CD4-positive, alpha-beta T cell treated with Interleukin-15 for 4 hours (primary cell): ENCODE measurements at places on chromosomes 5 and 9.
A peak's percentile ranks its signal among the peaks of the same experiment; 100 is the strongest.

DNA sequence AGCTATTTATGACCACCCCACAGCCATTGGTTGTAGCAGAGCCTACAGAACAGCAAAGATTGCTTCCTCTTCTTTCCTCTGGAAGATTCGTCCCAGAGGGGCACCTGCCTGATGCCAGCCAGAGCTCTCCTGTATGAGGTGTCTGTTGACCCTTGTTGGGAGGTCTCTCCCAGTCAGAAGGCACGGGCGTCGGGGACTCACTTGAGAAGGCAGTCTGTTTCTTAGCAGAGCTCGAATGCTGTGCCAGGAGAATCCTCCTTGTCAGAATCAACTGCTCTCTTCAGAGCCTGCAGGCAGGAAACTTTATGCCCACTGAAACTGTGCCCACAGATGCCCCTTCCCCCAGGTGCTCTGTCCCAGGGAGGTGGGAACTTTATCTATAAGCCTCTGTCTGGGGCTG, 479.5 kb upstream of the IZUMO3 start:
- no peak for DNase-seq

DNA sequence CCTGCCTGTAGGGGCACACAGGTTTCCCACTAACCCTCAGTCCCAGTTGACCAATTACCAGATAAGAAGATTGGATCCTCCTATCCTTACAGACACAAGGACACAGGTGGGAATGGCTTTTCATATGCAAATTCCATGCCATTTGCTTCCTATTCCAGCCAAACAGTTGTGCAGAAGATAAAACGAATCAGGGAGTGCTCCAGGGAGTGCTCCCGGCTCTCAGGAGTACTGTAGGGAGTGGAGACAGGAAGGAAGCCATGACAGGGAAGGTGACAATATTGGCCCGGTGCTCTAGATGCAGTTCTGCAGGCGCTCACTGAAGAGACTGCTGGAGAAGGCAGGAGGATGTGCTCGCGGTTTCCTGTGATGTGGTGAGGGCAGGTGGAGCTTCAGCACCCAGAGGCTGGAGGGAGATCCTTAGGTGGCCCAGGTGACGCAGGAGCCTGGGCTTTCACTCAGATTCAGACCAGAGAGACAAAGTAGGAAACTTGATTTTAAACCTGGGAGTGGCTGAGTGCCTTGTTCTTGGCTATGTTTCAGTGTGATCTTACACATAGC, 260.0 kb downstream of the AUH start:
- DNase-seq = peak; percentile 58

GRCh38 chr5:90529939-90530677, 724 bp upstream of the LYSMD3 start:
- peak; percentile 73 for DNase-seq

- no peak for DNase-seq
Observed at GRCh38 chr5:135208903-135209721, 175.1 kb upstream of the PITX1 start.

DNA sequence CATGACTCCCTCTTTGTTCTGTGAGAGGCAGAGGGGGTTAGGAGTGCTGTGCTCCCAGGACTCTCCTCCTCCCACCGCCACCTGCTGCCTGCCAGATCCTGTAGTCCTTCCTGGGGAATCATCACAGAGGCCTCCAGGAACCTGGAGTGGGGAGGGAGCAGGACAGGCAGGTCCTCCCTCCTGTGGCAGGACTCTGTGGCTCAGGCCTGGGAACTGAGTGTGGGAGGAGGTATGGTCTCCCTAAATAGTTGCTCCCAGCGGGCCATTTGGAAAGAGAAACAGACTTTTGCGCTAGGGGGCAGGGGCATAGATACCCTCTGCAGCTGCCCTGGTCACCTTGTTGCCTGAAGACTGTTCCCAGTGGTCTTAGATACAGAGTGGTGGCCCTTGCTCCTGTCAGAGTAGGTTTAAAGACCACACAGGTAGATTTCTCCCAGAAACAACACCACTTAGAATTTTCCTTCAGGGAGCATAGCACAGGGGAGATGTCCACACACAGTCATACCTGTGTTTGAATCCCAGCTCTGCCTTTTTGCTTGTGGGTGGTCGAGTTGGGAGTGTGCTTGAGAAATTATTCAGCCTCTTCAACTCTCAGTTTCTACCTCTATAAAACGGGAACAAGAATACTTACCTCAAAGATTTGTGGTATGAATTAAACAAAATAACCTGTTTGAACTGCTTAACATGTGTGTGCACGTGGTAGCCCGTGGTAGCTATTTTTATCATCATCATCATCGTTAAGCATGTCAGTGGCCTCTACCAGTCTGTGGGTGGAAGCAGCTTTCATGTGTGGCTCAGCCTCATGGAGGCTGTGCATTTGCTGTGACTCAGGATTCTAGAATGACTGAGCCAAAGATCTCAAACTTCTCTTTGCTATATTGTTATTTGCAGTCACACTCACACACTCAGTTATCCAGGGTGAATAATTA, 55.8 kb downstream of the SLC22A5 start:
- peak; percentile 87 for DNase-seq
